Cardiac muscle cell (in vitro differentiated cells and primary cell): ENCODE measurements at places on chromosomes 16 and 17. TPM values are rescaled to one million over a fixed set of nuclear protein-coding genes. Genes with fewer than 3 reads are reported as not detected.

The KRT20 gene
- polyA plus RNA-seq = not detected in 2 replicates

The ERN2 gene
- 0.44 and 0.60 TPM in 2 replicates for polyA plus RNA-seq

The RNU2-1 gene
- 3.4 TPM in 1 of 2 replicates, not detected in the other for polyA plus RNA-seq

The PIPOX gene
- 3.6 and 5.3 TPM in 2 replicates for polyA plus RNA-seq

The DNAI2 gene
- not detected in 2 replicates for polyA plus RNA-seq

The ZNF19 gene
- polyA plus RNA-seq = 4.5 and 6.1 TPM in 2 replicates

The KRT13 gene
- not detected in 2 replicates for polyA plus RNA-seq

The CACNG1 gene
- polyA plus RNA-seq = not detected in 2 replicates
